ENCODE measurements at places on chromosomes 5 and 9.

DNA sequence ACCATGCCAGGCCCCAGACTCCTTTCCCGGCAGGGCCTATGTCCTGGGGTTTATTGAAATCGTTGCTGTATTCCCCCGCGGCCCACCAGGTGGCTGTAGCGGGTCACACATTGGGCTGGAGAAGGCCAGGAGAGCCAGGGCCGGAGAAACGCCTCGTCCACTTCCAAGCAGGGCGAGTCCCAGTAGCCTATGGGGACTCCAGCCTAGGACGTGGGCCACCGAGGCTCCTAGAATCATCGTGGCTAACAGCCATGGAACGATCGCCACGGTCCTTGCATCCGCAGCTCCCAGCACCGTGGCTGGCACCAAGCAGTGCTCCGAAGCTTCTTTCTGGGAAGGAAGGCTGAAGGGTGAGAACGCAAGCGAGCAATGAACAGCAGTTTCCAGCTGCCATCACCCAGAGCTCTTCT is 87.7 kb downstream of the ENTREP1 start:
- peak; percentile 16 for DNase-seq

DNA sequence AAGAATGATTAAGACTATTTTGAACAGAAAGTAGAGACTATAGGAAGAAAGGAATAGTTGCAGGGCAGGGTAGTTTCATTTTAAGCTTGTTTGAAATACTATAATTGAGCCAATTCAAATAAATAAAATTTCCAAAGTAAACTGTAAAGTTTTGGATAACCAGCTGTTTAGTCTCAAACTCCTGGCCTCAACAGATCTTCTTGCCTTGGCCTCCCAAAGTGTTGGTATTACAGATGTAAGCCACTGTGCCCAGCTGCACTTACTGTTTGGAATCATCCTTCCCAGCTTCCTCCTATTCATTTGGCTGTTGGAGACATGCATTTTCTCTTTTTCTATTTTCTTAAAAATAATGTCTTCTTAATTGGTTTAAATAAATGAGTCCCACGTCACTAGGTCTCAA is 231.0 kb downstream of the NNT start:
- no peak for DNase-seq

DNA sequence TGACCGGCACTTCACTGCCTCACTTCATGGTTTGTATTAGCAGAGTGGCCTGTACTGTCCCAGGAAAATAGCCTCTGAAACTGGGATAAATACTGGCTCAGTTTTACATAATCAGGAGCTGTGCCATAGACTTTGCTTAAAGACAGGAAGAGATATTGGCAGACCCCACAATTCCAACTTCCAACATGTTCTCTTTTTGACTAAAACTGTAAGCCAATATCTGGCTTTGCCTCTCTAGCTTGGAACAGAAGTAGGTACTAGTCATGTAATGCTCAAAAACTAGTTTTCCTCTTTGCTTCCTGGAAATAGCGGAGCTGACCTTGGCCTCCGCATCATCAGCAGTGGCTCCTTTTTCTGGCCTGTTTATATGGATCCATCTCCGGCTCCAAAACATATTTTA is 276.9 kb downstream of the CDH9 start:
- no peak for DNase-seq

DNA sequence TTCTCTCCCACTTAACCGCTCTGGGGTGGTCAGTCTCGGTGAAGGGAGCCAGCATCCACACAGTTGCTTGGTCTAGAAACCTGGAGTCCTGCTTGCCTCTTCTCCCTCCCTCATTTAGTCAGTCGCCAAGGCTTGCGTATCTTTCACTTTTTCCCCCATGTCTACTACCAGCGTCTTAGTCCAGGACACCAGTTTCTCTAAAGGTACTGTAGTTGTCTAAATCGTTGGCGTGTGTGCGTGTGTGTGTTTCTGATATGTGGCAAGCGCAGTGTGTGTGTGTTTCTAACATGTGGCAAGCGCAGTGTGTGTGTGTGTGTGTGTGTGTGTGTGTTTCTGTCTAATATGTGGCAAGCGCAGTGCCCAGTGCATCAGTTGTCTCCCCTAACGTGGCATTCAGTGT is 641 bp downstream of the ATP6V1G1 start:
- no peak for DNase-seq

DNA sequence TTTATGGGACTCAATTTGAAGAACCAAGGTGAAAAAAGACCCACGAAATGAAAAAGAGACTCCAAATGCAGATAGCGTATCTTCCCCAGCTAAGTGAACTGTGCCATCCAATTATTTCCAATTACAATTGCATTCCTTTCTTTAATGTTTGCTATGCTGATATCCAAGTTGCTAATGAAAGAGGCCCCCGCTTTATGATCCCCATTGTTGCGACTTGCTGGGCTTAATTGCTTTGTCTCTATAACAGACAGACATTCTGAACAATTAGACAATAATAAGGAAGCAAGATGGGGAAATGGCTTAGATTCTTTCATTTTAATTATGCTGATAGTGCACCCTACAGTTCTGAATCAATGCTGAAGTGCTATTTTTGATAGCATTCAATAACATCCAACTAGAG is 354.3 kb downstream of the KIF4B start:
- DNase-seq, result no peak

- DNase-seq, result no peak
Observed at GRCh38 chr5:32690153-32690552, 21.0 kb upstream of the NPR3 start.
